GM03348 (cell line): ENCODE measurements at places on chromosomes 11 and 22.

GRCh38 chr22:22397292-22397870 lies 111.2 kb downstream of the ZNF280B start:
- peak; percentile 21 for DNase-seq

DNA sequence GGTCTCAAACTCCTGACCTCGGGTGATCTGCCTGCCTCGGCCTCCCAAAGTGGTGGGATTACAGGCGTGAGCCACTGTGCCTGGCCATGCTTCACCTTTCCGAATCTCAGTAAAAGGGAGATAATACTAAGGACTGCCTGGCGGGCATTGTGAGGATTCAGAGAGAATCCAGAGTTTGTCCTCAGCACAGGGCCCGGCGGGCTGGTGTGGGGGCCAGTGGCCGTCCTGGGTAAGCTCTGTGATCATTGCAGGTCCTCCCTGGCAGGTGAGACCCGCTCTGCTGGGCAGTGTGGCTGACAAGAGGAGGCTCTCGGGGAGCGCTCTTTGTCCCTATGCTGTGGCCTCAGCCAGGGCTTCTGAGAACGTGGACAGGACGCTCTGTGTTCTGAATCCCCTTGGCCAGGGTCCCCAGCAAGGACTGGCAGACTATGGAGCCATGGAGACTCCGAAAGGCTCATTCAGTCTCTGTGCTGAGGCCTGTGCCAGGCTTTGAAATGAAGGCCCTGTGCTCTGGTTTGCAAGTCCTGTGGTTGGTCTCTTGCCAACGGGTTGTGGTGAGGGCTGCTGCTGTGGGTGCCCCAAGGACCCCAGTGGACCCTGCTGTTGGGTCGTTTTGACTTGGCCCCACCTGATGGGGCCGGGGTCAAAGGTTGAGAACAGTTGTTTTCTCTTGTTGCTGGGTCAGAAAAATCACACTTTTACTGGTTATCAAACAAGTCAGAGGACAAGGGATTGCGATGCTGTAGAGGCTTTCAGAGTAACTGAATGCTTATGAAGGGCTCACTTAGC lies 2.1 kb downstream of the TPCN2 start:
- DNase-seq, result no peak

- no peak for DNase-seq
These were observed 29.6 kb upstream of the DNAJB13 start for GRCh38 chr11:73921180-73921579.

- DNase-seq, result peak; percentile 51
These were observed 90.0 kb downstream of the MICAL2 start for GRCh38 chr11:12200279-12200990.

DNA sequence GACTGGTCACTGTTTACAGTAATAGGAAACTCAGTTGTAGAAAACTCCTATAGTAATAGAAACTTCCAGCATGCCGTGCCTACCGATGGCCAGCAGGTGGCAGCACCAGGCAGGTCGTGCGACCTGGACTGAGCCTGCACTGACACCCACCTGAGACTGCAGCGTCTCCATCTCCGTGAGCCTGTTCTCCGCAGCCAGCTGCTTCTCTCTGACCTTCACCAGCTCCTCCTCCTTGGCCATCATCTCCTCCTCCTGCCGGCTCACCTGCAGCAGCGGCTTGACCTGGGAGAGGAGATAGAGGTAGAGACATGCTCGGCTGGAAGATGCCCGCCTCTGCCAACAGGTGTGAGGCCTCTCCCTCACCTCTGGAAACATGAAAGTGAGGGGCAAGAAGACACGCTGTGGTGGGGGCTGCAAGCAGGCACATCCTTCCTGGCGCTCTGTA lies 48.5 kb downstream of the APOL1 start:
- DNase-seq, result peak; percentile 79

DNA sequence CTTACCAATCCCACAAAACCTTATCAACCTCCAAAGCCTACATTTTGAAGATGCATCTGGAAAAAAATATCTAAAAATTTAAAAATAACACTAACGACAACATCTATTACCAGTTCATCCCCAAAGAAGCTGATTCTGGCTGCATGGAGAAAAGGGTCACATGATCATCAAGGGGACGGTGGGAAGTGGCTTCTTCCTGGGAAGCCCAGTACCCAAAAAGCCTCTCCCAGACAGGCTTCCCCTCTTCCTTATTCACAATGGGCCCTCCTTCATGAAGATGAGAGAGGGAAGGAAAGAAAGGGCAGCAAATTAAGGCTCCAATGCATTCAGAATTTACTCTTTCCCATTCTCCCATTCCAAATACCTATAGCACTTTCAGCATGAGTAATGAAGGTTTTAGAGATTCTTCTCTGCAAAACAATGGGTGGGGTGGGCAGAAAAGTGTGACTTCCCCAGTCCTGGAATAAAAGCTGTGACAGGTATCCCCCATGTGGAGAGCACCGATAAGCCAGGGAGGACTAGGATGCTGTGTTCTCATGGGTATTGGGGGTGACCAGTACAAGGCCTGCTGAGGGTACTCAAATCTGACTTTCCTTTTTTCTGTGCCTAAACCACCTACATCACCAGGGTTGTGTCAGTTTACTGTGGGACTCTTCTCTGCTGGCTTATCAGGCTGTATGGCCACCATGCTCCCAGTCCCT lies 88.2 kb downstream of the SIK3 start:
- no peak for DNase-seq

- no peak for DNase-seq
These were observed 19.6 kb downstream of the RTN4R start for GRCh38 chr22:20248461-20248978.
